ENCODE measurements at places on chromosomes 7 and 10.

GRCh38 chr10:116765648-116766081 lies 23.3 kb upstream of the HSPA12A start:
- no peak for DNase-seq

DNA sequence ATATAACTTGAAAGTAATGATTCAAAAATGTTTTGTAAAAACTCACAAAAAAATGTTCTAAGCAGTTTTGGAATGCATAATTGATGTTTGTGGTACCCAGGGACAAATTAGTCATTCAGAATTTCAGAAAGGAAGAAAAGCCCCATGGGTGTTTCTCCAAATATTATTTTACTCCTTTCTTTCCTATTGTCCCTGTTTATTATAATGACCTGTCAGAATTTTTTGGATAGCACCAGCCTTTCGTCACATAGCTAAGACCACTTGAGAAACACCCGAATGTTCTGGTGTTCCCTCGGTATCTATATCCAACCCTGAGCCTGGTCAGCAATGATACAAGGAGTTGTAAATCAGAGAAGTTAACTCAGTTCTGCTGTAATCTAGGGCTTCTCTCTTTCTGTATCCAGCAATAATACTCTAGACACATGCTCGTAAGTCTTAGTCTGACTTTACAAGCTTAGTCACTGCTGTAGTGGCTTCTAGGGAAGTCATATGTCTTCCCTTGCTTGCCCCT lies 64.8 kb upstream of the MEOX2 start:
- DNase-seq = no peak

- DNase-seq = no peak
These were observed 435.3 kb downstream of the GATA3 start for GRCh38 chr10:8489823-8490222.

GRCh38 chr10:75261813-75262705 lies 26.3 kb upstream of the COMTD1 start:
- DNase-seq = no peak

- no peak for DNase-seq
These were observed 104.5 kb upstream of the INSYN2A start for GRCh38 chr10:127300868-127301321.
